Activated naive CD8-positive, alpha-beta T cell treated with anti-CD3 and anti-CD28 coated beads, Interleukin-2, amount 50 U/mL, for 24 hours (primary cell): ENCODE measurements at places on chromosomes 7 and 10.

DNA sequence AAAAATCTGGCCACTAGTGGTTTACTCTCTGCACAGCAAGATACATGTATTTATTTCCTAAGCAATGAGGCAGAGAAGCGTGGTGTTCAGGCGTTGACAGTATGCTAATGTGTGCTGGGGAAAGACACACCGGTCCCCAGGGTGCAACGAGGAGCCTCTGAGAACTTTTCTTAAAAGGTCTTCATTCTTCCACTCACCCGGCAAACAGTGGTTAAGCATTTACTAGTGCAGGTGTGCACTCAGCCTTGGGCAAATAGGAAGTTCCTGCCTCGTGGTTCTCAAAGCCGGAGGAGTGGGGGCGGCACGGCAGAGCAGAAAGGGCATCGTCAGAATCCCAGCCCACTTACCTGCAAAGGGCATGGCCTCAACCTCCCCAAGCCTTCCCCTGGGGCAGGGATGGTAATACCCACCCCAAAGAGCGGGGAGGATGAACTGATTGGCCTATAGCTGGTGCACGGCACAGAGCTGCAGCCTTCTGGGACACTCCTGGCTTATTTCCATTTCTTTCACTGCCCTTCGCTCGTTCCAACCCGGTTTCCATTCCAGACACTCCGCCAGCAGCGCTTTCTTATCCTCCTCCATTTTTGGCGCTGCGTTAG, 184.3 kb upstream of the CTBP2 start:
- peaks cover 16% of the 10 kb centered on the region for H3K27me3 ChIP-seq
- no peak overlapping the region for H3K4me3 ChIP-seq
- H3K4me1 ChIP-seq: no peaks in the 10 kb centered on the region
- no peak overlapping the region for H3K27ac ChIP-seq

DNA sequence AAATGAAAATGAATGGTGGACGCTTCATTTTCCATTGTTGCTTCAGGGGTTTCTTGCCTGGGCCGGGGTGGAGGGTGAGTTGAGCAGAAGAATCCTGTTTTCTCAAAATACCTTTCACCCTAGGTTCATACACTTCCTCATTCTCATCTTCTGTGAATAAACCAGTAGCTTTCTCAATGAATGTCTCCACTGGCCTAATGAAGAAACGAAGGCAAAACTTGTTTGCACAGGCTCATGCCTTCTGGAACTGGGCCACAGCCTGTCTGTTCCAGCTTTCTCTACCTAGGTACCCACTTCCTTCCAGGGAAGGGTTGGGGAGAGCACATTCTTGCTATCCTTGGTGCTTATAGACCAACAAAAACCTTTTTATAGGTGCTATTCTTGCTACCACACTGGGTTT, 21.3 kb downstream of the STMP1 start:
- H3K36me3 ChIP-seq: peaks cover 2% of the 10 kb centered on the region
- no peak overlapping the region for H3K27ac ChIP-seq
- DNase-seq: no peak
- peaks cover 4% of the 10 kb centered on the region for H3K4me1 ChIP-seq
- no peaks in the 10 kb centered on the region for H3K27me3 ChIP-seq

DNA sequence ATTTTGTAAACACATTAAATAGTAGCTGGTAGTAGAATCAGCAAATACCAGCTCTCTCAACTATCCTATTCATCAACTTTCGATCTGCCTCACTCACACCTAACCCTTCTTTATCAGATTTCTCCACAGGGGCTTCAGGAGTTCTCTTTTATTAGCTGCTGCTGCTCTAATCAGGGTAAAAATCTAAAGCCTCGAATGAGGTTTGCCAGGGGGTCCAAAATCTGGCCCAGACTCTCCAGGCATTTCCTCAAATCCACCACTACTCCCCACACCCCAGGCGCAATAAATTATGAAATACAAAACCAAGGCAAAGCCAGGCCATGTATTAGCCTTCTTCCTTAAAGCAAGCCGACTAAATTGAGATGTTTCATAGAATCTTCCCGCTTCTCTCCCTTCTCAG, 2.3 kb downstream of the RNF216 start:
- peaks cover 60% of the 10 kb centered on the region for H3K4me1 ChIP-seq
- DNase-seq: no peak
- H3K4me3 ChIP-seq: peak overlapping the region; percentile 51
- peaks cover 32% of the 10 kb centered on the region for H3K36me3 ChIP-seq

DNA sequence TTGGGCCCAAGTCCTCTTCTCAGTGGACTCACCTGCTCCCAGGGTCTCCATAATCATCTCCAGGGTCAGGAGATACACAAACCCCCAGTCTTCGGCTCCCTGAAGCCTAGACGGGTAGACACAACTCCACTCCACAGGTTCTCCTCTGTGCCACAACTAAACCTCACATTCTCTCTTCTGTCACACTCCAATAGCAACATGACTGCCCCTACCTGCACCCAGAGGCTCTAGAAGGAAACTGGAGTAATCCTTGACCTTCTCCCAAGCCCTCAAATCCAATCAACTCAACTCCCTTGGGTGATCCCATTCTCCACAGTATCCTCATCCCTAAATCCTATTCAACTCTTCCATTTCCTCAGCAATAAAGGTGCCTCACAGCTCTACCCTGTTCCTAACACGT, 16.2 kb downstream of the HNRNPF start:
- no peak for DNase-seq
- H3K27ac ChIP-seq: peak overlapping the region; percentile 93
- H3K36me3 ChIP-seq: peaks cover 92% of the 10 kb centered on the region
- H3K4me1 ChIP-seq: peaks cover 74% of the 10 kb centered on the region
- H3K4me3 ChIP-seq: peak overlapping the region; percentile 39
- no peaks in the 10 kb centered on the region for H3K27me3 ChIP-seq

- peaks cover 35% of the 10 kb centered on the region for H3K4me1 ChIP-seq
- DNase-seq: peak; percentile 87
- peaks cover 26% of the 10 kb centered on the region for H3K36me3 ChIP-seq
- peak within 1 kb of the TSS; percentile 94 for H3K4me3 ChIP-seq
- H3K27ac ChIP-seq: peak within 1 kb of the TSS; percentile 92
- no peaks in the 10 kb centered on the region for H3K27me3 ChIP-seq
Measured at GRCh38 chr7:2241580-2242540, at the start of the genes MRM2 and NUDT1. TSS of gene MRM2 (minus strand) at chr7:2242205. CDS start at chr7:2242169, 36 bp downstream. TSS of gene NUDT1 (plus strand) at chr7:2242226. CDS start at chr7:2244575, 2,349 bp downstream.

DNA sequence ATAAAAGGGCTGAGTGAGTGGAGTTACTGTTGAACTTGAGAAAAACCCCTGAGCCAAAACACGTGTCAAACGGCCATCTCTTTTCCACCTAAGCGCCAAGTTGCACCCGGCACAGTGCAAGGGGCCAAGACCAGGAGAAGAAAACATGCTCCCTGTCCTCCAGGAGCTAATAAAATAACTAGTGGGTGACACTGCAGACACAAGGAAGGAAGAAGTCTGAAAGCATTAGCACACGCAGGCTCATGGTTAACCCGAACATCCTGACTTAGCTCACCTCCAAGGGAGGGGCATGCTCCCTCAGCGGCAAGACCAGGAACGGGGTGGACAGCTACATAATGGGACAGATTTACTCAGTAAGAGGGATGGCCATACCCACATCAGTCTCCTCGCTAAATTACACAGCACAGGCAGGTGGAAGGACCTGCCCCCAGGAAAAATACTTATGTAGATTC, 65.0 kb downstream of the PIP4K2A start:
- peaks cover 22% of the 10 kb centered on the region for H3K36me3 ChIP-seq
- H3K4me3 ChIP-seq: peak overlapping the region; percentile 75
- peak overlapping the region; percentile 98 for H3K27ac ChIP-seq
- DNase-seq: peak; percentile 46

DNA sequence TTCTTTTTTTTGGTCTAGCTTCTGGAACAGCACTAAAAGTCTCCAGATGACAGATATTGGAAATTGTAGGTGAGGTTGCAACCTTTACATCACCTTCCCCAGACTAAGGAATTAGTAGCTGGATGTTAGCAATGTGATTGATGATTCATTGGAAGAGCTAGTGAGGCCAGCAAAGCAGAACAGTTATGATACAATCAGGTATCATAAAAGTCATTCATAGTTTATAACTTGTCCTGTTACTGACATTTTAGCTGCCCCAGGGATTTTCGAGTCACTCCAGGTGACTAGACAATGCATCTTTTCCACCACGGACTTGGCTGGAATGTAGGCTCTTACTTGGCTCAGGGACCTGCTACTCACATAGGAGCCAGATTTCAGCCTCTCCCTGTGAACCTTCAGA, 15.9 kb upstream of the TCF7L2 start:
- peaks cover 2% of the 10 kb centered on the region for H3K36me3 ChIP-seq
- H3K27me3 ChIP-seq: peaks cover 4% of the 10 kb centered on the region
- H3K4me1 ChIP-seq: no peaks in the 10 kb centered on the region
- DNase-seq: no peak
- H3K27ac ChIP-seq: no peak overlapping the region
- no peak overlapping the region for H3K4me3 ChIP-seq

- peaks cover 20% of the 10 kb centered on the region for H3K4me1 ChIP-seq
- H3K27ac ChIP-seq: no peak overlapping the region
- DNase-seq: no peak
- no peak overlapping the region for H3K4me3 ChIP-seq
- peaks cover 3% of the 10 kb centered on the region for H3K36me3 ChIP-seq
Measured at GRCh38 chr7:20794676-20795075, 8.0 kb upstream of the SP8 start.

DNA sequence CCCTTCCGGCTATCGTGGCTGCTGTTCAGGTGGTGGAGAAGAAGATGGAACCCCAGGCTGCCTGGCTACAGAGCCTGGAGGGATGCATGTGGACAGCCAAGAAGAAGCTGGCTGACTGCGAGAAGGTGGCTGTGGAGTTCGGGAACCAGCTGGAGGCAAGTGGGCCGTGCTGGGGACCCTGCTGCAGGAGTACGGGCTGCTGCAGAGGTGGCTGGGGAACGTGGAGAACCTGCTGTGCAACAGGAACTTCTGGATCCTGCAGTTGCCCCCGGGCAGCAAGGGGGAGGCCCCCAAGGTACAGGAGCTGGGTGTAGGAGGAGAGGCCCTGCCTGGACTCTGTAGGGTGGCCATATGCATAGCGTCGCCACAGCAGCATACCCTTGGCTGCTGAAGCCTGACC, 25.6 kb downstream of the ZNF783 start:
- no peaks in the 10 kb centered on the region for H3K27me3 ChIP-seq
- no peak overlapping the region for H3K27ac ChIP-seq
- peaks cover 33% of the 10 kb centered on the region for H3K4me1 ChIP-seq
- DNase-seq: no peak
- H3K36me3 ChIP-seq: peaks cover 3% of the 10 kb centered on the region

DNA sequence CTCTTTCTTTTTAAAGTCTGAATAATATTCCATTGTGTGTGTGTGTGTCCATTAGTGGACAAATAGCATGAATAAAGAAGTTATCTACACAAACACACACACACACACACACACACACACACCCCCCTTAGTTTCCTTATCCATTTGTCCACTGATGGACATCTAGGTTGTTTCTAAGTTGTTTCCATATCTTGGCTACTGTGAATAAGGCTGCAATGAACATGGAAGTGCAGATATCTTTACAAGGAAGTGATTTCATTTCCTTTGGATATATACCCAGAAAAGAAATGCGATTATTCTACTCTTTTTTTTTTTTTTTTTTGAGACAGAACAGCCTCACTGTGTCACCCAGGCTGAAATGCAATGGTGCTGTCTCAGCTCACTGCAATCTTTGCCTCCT, 113.5 kb downstream of the MBL2 start:
- no peaks in the 10 kb centered on the region for H3K36me3 ChIP-seq
- no peak overlapping the region for H3K27ac ChIP-seq
- no peaks in the 10 kb centered on the region for H3K27me3 ChIP-seq
- DNase-seq: no peak
- no peak overlapping the region for H3K4me3 ChIP-seq
- H3K4me1 ChIP-seq: no peaks in the 10 kb centered on the region

- no peaks in the 10 kb centered on the region for H3K27me3 ChIP-seq
- H3K4me1 ChIP-seq: no peaks in the 10 kb centered on the region
- no peak overlapping the region for H3K27ac ChIP-seq
Measured at GRCh38 chr7:149573519-149573918, 75.9 kb upstream of the ZNF746 start.

DNA sequence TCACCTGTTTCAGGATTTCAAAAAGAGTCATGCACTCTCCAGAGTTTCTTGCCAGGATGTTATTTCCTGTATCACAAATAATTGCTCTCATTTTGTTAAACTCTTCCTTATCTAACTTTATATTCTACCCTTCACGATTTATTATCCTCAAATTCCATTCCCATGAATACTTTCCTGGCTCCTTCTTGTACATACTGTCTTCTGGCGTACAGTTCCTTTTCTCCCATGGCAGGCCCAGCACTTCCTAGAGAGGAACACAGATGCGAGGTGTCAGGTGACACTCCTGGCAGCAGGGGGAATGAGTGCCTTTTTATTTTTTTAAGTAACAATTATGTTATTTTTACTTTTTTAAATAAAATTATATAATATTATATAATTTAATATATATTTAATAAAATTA, 411.9 kb downstream of the TFEC start:
- no peaks in the 10 kb centered on the region for H3K4me1 ChIP-seq
- no peak overlapping the region for H3K27ac ChIP-seq
- no peaks in the 10 kb centered on the region for H3K27me3 ChIP-seq

DNA sequence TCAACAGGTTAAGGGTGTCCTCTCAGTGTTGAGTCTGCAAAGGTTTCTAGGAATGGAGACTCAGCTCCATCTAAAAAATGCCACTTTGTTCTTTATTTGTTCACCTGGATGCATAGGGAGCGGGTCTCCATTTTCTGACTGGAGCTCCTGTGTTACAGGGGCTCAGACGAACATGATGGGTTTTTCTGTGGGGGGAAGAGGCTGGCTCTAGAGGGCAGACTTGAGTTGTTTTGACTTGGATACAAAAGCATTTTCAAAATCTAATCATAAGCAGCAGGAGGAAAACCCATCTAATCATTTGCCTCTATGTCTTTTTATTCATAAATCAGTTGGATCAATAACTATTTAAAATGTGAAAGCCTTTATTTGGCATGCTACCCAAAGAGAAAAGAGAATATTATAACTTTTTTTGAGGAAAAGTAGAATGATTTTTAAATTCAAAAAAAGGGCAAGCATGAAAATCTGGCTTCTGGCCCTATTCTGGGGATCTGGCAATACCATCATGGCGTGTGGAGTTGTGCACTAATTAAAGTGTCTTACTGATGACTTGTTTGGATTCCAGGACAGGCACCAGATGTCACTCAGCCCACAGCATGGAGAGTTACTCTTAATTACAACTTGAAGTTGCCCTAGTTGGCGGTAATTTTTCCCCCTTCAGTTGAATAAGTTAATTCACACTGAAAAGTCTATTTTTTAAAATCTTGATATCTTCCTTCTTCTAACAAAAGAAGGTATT, 594.9 kb downstream of the REEP3 start:
- DNase-seq: no peak
- peaks cover 4% of the 10 kb centered on the region for H3K4me1 ChIP-seq
- no peaks in the 10 kb centered on the region for H3K27me3 ChIP-seq
- H3K36me3 ChIP-seq: no peaks in the 10 kb centered on the region
- no peak overlapping the region for H3K27ac ChIP-seq

GRCh38 chr7:91193141-91193540, 71.1 kb upstream of the FZD1 start:
- H3K27me3 ChIP-seq: no peaks in the 10 kb centered on the region
- H3K27ac ChIP-seq: no peak overlapping the region
- DNase-seq: no peak
- no peak overlapping the region for H3K4me3 ChIP-seq
- no peaks in the 10 kb centered on the region for H3K36me3 ChIP-seq
